NCI-H446 (cell line): ENCODE measurements at places on chromosomes 6 and 20.

DNA sequence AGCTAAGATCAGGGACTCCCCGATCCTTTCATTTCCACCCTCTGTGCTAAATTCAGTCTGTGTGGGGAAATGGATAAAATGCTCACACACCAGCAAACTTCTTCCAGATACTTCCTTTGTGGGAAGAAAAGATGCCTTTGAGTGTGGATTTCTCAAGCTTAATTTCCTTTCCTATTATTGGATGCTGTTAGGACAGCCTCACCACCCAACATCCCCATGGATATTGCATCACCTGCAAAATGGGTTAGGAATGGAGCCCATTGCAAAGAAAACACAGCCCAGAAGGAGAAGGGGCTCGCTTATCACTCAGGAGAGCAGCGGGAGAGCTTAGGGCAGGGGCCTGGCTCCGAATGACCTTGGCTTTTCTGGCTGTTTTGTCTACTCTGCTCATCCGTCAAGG lies 272.2 kb downstream of the CDC5L start:
- DNase-seq, result no peak

- DNase-seq, result no peak
Measured at GRCh38 chr6:18451756-18452155, 64.6 kb downstream of the RNF144B start.

DNA sequence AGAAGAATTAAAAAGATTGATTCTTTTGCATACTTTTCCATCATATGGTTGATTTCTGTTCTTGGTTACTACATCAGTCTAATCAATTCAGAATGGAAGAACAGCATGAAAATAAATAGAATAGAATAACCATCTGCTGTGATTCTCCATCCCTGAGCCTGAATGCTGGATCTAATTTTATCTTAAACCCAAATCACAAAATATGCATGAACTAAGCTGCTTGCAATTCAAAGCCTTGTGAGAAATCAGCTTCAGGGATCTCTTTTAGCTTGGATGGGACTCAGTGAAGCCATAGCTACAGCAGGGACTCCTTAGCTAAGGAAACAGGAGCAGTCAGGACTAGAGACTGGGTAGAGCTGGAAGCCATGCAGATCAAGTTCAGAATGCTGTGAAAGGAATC lies 74.1 kb downstream of the TPBG start:
- DNase-seq, result no peak

- DNase-seq, result no peak
Measured at GRCh38 chr6:134826889-134827737, 122.8 kb downstream of the ALDH8A1 start.
